ENCODE measurements at places on chromosomes 7 and 10.

GRCh38 chr10:4581929-4582328 is 244.1 kb upstream of the AKR1E2 start:
- DNase-seq = no peak

- DNase-seq = no peak
Observed at GRCh38 chr10:48946332-48946731, 6.7 kb upstream of the LRRC18 start.

- DNase-seq = no peak
Observed at GRCh38 chr10:70805619-70806215, 10.0 kb upstream of the SGPL1 start.

GRCh38 chr7:151744656-151745638 is 132.0 kb downstream of the PRKAG2 start:
- peak; percentile 79 for DNase-seq

DNA sequence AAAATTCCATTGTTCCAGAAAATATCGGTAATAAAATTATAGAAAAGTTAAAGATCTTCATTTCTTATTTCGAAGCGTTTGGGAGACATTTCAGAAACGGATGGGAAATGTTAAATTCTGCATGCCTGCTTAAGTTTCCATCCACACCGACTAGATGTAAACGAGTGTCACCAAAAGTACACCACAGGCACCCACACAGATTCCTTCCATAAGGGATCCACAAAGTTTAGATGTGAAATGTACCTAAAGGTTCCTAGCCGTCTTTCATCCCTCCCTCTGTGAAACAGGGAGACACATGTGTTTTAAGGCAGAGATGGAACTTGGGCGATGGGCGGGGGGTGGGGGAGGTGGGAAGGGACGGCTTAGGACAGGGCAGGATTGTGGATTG is 621 bp upstream of the CAV1 start:
- no peak for DNase-seq

GRCh38 chr10:70299876-70300275 is 16.1 kb upstream of the NPFFR1 start:
- no peak for DNase-seq

GRCh38 chr7:131010717-131011431 is 276.9 kb upstream of the KLF14 start:
- DNase-seq = no peak
